HFFc6 (cell line): ENCODE measurements at places on chromosomes 4 and X. TPM values are rescaled to one million over a fixed set of nuclear protein-coding genes. Genes with fewer than 3 reads are reported as not detected.

The BEND4 gene
- total RNA-seq = not detected in 3 replicates

The AFF2 gene
- not detected in 3 replicates for total RNA-seq

DNA sequence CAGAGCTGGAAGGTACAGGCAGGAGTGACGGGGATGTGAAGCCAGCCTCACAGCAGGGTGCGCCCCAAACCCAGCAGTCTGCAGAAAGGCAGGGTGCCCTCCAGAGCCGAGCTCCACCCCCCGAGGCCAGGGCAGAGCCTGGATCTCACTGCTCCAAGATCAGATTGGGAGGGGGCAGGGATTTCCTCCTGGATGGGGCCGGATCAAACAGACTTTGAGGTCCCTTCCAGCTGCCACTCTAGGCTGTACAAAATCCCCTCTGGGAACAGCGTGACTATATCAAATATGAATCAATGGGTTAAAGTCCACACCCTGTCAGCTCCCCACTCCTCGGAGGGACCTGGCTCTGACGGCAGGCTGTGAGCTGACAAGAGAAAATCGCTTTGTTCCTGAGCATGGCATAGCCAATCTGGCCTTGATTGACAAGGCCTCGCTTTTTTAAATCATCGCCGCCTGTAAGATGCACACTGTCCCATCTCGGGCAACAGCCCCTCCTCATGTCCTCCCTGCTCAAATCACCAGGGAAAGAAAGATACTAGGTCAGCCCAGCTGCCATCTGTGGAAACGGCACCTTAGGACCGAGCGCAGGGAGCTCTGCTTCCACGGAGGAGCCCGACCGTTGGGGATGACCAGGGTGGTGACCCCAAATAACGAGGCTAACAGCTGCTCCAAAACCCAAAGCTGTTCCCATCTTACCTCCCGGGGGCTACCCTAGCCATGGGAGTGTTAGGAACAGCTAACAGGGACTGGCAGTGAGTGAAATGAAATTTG, 39.9 kb downstream of the PSAPL1 start:
- DNase-seq = no peak

- DNase-seq = no peak
Observed at GRCh38 chr4:165612936-165613335, 234.1 kb downstream of the CPE start.

DNA sequence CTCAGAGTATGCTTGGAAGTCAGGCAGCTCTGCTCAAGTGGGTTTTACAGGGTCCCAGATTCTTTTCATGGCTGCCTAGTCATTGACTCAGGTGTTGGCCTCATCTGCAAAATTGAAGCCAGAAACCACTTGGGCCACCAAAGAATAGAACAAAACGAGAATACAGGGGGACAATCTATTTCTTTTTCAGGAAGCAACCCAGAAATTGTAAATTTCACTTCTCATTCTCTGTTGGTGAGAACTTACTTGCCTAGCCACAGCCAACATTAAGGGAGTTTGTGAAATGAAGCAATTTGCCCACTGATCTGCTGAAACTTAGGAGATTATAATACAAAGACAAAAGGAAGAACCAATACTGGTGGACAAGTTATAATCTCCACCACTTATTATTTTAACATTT, 8.6 kb upstream of the TKTL2 start:
- no peak for DNase-seq

DNA sequence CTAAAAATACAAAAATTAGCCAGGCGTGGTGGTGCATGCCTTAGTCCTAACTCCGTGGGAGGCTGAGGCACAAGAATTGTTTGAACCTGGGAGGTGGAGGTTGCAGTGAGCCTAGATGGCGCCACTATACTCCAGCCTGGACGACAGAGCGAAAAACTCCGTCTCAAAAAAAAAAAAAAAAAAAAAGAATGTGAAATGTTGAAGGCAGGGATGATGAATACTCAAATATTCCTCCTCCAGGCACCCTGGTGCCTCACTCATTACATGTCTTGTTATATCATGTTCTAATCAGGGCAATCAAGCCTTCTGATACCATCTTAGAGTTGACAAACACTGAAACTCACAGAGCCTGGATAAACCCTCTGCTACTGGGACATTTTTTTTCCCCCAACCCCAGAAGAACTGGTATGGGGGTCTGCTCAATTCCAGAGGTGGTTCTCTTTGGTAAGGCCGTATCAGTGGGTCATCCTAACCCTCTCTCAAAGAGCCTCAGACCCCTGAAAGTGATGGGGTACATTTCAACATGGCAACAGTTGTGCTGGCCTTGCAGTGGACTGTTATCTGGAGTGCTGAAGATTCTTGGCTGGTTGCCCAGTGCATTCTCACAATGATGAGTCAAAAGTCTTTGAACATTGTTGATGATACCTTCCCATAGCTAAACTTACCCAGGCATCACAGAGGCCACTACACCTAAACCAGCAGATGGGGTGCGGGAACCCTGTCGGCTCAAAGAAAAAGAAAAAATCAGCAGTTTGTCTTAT, 2.4 kb upstream of the SH3KBP1 start:
- DNase-seq = peak; percentile 63

DNA sequence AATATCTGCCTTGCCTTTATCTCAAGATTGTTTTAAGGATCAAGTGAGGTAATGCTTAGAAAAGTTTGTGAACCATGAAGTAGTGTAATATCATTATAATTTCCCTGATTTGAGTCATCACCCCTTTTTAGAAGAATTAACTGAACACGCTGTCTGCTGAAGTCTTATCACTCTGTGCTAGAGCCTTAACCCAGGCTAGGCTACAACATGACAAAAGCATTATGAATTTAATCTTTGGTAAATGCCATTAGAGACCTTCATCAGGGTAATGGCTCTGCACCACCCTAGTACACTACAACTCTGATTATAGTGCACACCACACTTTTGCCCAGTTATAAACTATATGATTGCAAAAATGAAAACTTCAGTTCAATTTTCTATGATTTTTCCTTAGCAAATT, 118.3 kb downstream of the ADGRL3 start:
- no peak for DNase-seq

DNA sequence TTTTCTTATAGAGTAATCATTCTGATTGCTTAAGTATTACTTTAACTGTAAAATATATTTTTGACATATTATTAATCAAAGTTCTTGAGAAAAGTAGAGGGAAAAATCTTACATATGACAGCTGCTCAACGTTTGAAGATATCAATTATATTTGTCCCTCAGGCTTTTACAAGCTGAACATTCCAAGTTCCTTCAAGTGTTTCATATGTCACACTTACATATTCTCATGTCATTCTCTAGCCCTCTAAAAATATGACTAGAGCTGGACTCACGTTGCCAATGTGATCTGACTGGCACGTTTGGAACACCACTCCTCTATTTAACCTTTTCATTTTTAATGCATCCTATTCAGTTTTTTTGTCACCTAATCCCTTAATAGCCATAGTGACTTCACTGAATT, 492.9 kb downstream of the PCDH18 start:
- no peak for DNase-seq

- no peak for DNase-seq
Observed at GRCh38 chrX:39582091-39582490, 515.7 kb downstream of the BCOR start.

DNA sequence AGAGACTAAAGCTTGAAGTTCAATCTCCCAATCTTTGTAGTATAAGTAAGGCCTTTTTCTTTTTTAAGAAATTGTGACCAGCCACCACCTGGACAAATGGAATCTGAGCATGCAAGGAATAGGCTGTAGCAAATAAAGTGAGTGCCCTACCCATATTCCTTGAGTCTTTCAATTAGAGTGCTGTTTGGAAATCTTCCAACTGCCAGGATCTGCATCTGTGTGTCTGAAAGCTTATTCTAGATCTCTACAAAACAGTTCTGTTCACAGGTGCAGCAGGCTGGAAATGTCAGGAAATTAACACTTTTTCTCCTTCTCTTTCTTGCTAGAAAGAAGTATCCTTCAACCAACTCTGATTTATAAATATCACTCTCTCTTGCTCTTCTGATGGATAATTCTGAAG, 76.7 kb upstream of the NDST3 start:
- no peak for DNase-seq
